ENCODE measurements at places on chromosomes 4 and X. TPM values are rescaled to one million over a fixed set of nuclear protein-coding genes. Genes with fewer than 3 reads are reported as not detected.

The GPRASP3 gene
- 0.73 TPM for total RNA-seq

The BANK1 gene
- 31.7 TPM for total RNA-seq

The LAS1L gene
- total RNA-seq, result 20.3 TPM

The GBA3 gene
- total RNA-seq, result 0.10 TPM

The GAGE1 gene
- 0.10 TPM for total RNA-seq
